ENCODE measurements at places on chromosomes 3 and 15. TPM values are rescaled to one million over a fixed set of nuclear protein-coding genes. Genes with fewer than 3 reads are reported as not detected.
A peak's percentile ranks its signal among the peaks of the same experiment; 100 is the strongest.

ZDHHC19 gene
- total RNA-seq, result not detected

PCOLCE2 gene
- 1.1 TPM for total RNA-seq

CYP11A1 gene
- total RNA-seq, result 0.29 TPM

ARRDC4 gene
- 0.94 TPM for total RNA-seq

- no peak overlapping the region for H3K4me3 ChIP-seq
- H3K36me3 ChIP-seq, result no peaks in the 10 kb centered on the region
- H3K4me1 ChIP-seq, result peaks cover 22% of the 10 kb centered on the region
- no peak overlapping the region for H3K27ac ChIP-seq
- DNase-seq, result no peak
Measured at GRCh38 chr3:128848936-128849335, 30.5 kb upstream of the ACAD9 start.

- no peak overlapping the region for H3K27ac ChIP-seq
- no peaks in the 10 kb centered on the region for H3K27me3 ChIP-seq
- H3K4me3 ChIP-seq, result no peak overlapping the region
- H3K4me1 ChIP-seq, result no peaks in the 10 kb centered on the region
- DNase-seq, result no peak
- H3K36me3 ChIP-seq, result peaks cover 30% of the 10 kb centered on the region
Measured at GRCh38 chr15:50943638-50944037, 35.2 kb downstream of the AP4E1 start.

- peaks cover 3% of the 10 kb centered on the region for H3K27me3 ChIP-seq
- DNase-seq, result no peak
- no peak overlapping the region for H3K4me3 ChIP-seq
- no peaks in the 10 kb centered on the region for H3K36me3 ChIP-seq
Measured at GRCh38 chr15:66278056-66278455, 15.3 kb upstream of the DIS3L start.

DNA sequence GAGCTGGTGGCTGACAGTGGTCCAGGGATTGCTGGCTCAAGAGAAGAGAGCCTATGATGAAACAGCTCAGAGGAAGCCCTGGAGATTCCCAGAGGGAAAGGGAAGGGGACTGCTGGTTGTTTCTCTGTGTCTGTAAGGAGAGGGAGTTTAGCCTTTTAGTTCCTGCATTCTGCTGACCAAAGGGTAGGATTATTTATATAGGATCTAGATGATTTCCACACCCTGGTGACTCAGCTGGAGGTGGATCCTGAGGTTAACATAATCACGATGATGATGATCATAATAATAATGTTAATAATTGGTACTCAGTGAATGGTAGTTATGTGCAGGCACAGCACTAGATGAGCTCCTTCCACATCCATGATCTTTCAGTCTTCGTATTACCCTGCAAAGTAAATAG, 144.9 kb downstream of the EPHB1 start:
- H3K4me3 ChIP-seq, result no peak overlapping the region
- H3K36me3 ChIP-seq, result no peaks in the 10 kb centered on the region
- H3K27ac ChIP-seq, result no peak overlapping the region
- no peaks in the 10 kb centered on the region for H3K4me1 ChIP-seq

DNA sequence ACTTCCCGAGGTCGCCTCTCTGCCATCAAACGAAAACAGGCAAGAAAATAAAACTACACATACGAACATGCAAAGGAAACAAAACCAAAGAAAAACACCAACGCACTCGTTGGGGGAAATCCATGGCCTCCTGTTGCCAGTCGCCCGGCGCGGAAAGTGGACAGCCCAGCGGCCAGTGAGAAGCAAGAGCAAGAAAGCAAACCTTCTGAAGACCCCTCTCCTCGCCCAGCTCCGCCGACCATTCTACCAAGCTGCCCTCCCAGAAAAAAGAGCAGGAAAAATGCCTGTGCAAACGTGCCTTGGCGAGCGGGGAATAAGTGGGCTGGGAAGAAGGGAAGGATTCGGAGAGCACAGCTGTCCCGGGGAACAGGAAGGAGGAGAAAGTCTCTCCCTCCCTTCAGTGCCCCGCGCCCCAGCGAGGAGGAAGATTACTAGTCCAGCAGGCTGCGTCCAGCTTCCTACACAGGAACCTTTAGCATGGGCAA, 802 bp upstream of the NECTIN3 start:
- peak overlapping the region; percentile 80 for H3K27ac ChIP-seq
- H3K4me3 ChIP-seq, result peak overlapping the region; percentile 83
- no peaks in the 10 kb centered on the region for H3K36me3 ChIP-seq
- peaks cover 28% of the 10 kb centered on the region for H3K4me1 ChIP-seq

Data from activated CD8-positive, alpha-beta T cell treated with anti-CD3 and anti-CD28 coated beads for 36 hours (primary cell).